GM03348 (cell line): ENCODE measurements at places on chromosomes 7 and 10.

- DNase-seq = no peak
These were observed 200.2 kb downstream of the DYNC1I1 start for GRCh38 chr7:95972523-95972922.

- no peak for DNase-seq
These were observed 612.2 kb downstream of the SUGCT start for GRCh38 chr7:40746841-40747556.

DNA sequence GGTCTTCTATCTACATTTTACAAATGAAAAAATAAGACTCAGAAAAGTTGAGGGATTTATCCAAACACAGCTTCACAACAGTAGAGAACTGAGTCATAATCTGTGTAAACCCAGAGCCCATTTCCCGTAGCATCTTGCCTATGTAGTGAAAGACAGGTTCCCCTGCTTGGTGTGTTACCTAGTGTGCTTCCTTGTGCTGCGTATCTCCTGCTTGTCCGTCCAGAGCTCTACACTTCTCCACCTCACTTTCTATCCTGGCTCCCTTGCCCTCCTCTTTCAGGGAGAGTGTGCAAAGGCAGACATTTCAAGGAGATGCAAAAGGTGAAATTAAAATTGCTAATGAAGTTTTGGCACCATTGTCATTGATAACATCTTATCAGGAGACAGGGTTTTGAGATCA, 1.4 kb upstream of the ASNS start:
- DNase-seq = no peak

- DNase-seq = no peak
These were observed 30.0 kb downstream of the PAX2 start for GRCh38 chr10:100775386-100775785.

- no peak for DNase-seq
These were observed 133.4 kb upstream of the ABCB5 start for GRCh38 chr7:20482071-20482470.

- no peak for DNase-seq
These were observed 65.6 kb downstream of the ZNF503 start for GRCh38 chr10:75335983-75336382.

GRCh38 chr10:79420974-79421688, 24.3 kb downstream of the ZCCHC24 start:
- DNase-seq = no peak

- no peak for DNase-seq
These were observed 125.9 kb downstream of the CDH23 start for GRCh38 chr10:71522442-71523144.

- no peak for DNase-seq
These were observed 33.4 kb upstream of the SEC61G start for GRCh38 chr7:54792383-54792782.
